Kidney glomerular epithelial cell (primary cell): ENCODE measurements at places on chromosomes 7 and 10.

DNA sequence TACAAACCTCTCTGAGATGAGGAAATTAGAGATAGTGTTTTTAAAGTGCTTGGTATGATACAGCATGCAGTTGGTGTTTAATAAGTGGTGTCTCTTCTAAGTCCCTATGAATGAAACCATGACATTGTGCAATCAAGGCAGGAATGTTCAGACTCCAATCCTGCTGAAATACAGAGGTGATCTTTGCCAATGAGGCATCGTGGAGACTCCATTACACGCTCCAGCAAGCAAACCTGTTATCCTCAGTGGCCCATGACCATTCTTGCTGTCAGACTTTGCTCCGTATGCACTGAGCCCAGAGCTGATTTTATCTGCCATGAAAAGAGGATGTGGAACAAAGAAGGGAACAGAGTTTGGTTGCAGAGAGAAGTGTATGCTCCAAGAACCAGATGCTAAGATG lies 47.3 kb downstream of the CDHR3 start:
- DNase-seq = peak; percentile 76

DNA sequence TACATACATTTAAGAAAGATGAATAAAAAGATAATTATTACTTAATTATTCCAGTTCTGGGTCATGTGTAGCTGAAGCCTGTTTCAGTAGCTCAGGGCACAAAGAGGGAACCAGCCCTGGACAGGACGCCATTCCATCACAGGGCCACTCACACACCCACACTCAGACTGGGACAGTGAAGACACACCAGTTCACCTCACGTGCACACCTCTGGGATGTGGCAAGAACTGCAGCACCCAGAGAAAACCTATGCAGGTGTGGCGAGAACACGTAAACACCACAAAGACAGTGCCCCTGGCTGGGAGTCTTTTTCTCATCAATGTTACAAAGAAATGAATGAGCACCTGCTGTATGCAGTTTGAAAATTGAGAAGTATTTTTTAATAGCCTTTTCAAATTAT lies 1.6 kb upstream of the IDI1 start:
- no peak for DNase-seq

DNA sequence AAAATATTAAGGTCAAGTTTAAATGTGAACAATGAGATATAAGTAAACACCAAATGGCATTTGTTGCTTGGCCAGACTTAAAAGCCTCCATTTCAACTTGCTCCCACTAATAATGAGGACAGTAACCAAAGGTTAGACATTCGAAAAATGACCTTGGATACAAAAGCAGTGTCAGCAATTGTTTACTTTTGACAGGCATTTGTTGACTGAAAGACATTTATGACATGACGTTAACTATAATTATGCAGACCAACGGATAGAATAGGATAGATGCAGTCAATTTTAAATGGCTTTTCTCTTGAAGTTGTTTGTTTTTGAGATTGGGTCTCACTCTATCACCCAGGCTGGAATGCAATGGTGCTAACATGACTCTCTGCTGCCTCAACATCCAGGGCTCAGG lies 6.3 kb upstream of the WNT16 start:
- no peak for DNase-seq

- DNase-seq = no peak
These were observed 49.3 kb downstream of the COL28A1 start for GRCh38 chr7:7486362-7486761.

- no peak for DNase-seq
These were observed 9.0 kb downstream of the MYOF start for GRCh38 chr10:93473161-93473560.

DNA sequence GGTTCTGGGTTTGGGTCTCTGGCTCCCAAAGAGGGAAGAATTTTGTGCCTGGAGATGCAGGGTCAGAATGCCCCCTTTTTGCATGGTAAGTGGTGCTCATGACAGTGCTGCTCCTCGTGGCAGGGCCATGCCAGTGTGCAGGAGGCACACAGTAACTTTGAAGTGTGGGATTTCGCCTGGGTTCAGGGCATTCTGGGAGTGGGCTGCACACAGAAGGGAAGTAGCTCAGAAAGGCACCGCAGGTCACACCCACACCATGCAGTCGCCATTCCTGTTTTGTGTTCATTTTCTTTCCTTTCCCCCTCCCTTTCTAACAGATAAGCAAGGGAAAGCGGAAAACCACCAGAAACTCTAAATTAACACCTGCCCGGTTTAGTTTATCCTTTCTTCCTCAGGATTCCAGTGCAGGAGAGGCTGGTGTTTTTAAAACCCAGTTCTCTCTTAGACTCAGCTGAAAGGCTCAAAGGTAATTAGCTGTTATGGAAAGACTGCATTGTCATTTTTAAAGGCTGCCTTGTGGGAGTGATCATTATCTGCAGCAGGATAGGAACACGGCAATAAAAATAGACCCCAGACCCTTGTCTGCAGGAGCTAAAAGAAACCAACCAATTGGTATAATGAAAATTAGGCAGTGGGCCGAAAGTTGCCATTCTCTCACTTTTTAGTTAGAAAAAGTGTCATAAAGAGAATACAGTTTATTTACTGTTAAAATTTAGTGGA lies 50.2 kb downstream of the EEPD1 start:
- DNase-seq = no peak

DNA sequence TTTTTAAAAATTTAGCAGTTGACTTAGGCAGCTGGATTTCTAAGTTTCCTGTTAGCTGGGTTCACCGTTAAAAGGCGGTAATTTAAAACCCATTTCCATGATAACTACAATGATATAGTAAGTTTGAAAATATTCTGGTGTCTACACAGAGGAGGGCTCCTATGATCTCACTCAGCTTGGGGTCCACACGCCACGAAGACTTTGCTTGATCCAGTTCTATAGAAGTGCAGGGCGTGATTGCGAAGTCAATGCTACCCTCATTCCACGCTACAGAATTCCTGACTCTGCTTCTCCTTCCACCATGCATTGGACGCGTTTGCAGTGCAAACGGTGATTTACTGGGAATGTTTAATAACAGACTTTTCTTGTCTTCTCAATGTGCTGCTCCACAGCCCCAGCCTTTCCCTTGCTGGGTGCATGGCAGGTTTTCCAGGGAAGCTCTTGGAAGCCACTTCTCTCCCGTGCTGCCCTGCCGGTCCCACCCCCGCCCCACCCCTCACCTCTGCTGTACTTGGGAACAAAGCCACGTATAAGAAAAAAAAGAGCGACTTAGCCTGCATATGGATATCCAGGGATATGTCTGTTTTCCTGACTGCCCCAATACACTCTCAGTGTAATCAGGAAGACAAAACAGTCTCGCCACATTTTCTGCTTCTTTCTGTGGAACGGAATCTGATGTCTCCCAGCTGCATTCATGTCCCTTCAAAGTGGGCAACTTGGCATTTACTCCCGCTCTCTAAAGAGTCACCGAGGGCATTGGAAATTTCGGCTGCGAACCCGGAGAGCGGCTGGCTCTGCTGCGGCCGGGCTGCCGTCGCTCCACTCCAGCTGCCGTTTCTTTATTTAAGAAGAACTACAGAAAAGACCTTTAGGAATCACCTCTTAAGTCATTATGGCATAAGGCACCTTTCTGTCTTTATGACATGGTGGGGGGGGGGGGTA lies 434.4 kb upstream of the MGMT start:
- no peak for DNase-seq

DNA sequence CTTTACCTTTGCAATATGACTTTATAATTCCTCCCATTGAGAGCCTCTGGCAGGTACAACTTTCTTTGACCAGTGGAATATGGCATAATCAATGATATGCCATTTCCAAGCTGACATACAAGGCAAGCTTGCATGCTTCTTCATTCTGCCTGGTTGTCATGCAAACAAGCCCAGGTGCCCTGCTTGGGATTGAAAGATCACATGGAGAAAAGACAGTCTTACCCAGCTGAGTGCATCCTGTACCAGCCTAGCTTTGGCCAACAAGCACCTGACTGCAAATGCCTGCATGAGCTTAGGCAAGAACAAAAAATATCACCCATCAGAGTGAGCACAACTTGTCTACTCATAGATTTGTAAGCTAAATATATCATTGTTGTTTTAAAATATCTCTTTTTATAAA lies 82.9 kb upstream of the KCND2 start:
- no peak for DNase-seq

- DNase-seq = no peak
These were observed 2.2 kb downstream of the MTG1 start for GRCh38 chr10:133396035-133396624.

- no peak for DNase-seq
These were observed 3.0 kb downstream of the POLD2 start for GRCh38 chr7:44120395-44120794.

DNA sequence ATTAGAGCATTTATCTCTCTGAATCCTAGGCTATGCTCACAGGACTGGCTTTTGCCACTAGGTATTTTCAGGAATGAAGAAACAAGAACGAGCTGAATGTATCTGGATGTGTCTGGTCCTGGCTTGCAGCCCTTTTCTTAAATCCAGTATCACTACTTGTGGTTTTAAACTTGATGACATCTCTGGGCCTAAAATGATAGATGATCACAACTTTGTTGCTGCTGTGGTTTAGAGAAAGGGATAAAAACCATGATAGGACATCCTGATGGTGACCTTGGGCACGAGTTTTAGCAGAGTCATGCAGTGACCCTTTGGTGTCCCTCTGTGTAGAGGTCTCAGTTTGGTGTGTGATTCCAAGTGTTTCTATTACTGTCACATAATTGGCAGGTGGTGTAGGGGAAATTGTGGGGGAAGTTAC lies 31.7 kb upstream of the SEMA3C start:
- no peak for DNase-seq

DNA sequence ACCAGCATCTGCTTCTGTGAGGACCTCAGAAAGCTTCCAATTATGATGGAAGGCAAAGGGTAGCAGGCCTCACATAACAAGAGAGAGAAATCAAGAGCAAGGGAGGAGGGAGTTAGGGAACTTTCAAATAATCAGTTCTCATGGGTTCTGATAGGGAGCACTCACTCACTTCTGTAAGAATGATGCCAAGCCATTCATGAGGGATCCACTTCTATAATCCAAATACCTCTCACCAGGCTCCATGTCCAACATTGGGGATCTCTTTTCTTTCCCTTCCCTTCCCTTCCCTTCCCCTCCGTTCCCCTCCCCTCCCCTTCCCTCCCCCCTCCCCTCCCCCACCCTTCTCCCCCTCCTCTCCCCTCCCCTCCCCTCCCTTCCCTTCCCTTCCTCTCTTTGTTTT lies 884.6 kb upstream of the GHITM start:
- DNase-seq = no peak

- DNase-seq = no peak
These were observed 68.2 kb downstream of the TMEM178B start for GRCh38 chr7:141142058-141142457.

GRCh38 chr7:156751319-156751718 lies 110.7 kb downstream of the RNF32 start:
- DNase-seq = no peak

- DNase-seq = no peak
These were observed 23.6 kb downstream of the PDIA4 start for GRCh38 chr7:149004405-149005370.

DNA sequence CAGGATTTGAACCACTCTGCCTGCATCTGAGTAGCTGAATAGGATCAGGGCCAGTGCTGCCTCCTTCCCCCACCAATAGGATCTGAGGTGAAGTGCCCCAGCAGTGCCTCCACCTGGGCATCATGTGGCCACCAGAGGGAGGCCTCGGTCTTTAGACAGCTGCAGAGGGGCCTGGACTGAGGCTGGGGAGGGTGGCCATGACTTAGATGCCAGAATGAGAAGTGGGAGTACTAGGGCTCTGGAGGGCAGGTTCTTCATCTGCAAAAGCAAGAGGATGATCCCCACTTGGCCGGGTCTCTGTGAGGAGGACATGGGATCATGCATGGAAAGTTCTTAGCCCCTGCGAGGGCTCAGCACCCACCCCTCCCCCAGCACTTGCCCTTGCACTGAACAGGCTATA lies 56.9 kb downstream of the NEUROG3 start:
- no peak for DNase-seq

GRCh38 chr7:39105720-39106119 lies 128.0 kb downstream of the POU6F2 start:
- DNase-seq = no peak

DNA sequence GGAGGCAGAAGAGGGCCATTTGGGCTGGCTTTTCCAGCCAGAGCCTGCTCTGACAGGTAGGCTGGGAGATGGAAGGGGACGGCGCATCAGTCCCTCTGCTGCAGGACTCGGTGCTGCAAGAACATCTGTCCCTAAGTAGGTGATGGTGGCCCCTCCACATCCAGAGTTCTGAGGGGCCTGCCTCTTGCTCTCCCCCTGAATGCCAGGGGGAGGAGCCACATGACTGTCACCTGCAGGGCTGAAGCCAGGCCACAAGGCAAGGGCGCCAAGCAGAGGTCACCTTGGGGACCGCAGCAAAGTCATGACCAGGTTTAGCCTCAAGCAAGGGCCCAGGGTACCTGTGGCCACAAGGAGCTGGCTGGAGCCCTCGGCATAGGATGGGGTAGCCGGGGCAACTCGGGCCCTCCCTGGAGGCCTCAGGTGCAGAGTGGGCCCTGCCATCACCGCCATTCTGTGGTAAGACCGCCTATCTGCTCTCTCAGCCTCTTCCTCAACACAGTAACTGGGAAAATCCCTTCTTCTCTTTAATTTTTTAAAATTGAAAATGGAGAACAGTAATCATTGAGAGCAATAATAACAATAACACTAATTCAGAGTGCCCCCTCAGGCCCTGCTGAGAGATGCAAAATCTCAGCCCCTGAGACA lies 99.3 kb downstream of the FAM53B start:
- DNase-seq = no peak

- no peak for DNase-seq
These were observed 61.8 kb downstream of the SHH start for GRCh38 chr7:155750255-155751125.

GRCh38 chr7:107609811-107610261 lies 29.8 kb downstream of the BCAP29 start:
- DNase-seq = no peak
